Activated naive CD8-positive, alpha-beta T cell treated with anti-CD3 and anti-CD28 coated beads, Interleukin-2, amount 10 ng/mL, durations not matched to agents 7 days and 5 days (primary cell): ENCODE measurements at places on chromosomes 2 and 18. TPM values are rescaled to one million over a fixed set of nuclear protein-coding genes. Genes with fewer than 3 reads are reported as not detected.

The CIB4 gene
- total RNA-seq = not detected

The PCARE gene
- total RNA-seq = not detected

The SGPP2 gene
- total RNA-seq = 0.89 TPM

The REG1B gene
- total RNA-seq = not detected

The SCG2 gene
- total RNA-seq = not detected
